ENCODE measurements at places on chromosomes 7 and 10.

- DNase-seq, result no peak
Observed at GRCh38 chr7:17305387-17306171, 7.1 kb downstream of the AHR start.

GRCh38 chr7:34530259-34530658 is 127.8 kb upstream of the NPSR1 start:
- DNase-seq, result no peak

DNA sequence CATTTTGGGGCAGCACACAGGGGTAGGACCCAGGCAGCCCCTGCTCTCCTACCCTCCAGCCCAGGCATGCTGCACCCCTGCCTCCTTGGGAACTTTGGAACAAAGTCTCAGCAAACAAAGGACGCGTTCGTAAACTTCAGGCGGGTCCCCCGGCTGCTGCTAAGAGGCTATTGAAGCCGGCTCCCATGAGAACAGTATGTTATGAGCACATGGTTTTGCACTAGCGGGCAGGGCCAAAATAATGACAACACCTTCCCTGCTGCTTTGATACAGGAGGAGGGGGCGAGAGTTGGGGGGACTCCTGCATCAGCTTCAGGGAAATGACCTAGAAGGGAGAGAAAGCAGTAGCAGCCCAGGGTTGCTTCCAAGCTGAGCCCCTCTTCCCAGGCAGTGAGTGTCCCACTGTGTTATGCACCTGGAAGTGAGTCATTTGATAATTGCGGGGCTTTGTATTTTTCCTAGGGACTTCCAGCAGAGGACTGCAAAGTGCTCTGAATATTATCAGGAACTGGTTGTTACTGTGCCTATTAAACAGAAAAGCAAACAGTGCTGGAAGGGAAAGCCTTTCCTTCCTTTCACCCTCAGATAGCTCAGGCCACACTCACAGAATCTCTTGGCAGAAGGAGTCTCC is 6.9 kb downstream of the ITPRIP start:
- DNase-seq, result no peak

DNA sequence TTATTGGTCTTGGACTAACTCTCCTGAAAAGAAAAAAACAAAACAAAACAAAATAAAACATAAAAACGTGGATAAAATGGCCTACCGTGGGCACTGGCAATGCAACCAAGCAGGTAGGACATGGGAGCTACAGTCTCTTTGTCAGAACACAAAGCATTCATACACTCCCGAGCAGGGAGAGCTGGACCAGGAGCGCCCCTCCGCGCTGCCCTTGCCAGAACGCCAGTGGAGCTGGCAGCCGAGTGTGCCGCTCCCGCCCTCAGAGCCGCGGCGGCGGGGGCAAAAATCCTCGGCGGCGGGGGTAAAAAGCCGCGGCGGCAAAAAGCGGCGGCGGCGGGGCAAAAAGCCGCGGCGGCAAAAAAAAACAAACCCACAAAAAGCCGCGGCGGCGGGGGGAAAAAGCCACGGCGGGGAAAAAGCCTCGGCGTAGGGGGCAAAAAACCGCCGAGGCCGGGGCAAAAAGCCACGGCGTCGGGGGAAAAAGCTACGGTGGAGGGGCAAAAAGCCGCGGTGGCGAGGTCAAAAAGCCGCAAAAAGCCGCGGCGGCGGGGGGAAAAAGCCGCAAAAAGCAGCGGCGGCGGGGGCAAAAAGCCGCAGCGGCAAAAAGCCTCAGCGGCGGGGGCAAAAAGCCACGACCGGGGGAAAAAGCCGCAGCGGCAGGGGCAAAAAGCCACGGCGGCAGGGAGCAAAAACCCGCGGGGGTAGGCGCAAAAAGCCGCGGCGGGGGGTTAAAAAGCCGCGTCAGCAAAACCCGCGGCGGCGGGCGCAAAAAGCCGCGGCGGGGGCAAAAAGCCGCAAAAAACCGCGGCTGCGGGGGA is 418.1 kb downstream of the ZNF716 start:
- DNase-seq, result no peak

- no peak for DNase-seq
Observed at GRCh38 chr10:79406683-79407422, 38.6 kb downstream of the ZCCHC24 start.

GRCh38 chr7:156496363-156496769 is 144.2 kb upstream of the RNF32 start:
- DNase-seq, result no peak

- peak; percentile 75 for DNase-seq
Observed at GRCh38 chr10:114638821-114639625, 19.1 kb downstream of the ABLIM1 start.

- no peak for DNase-seq
Observed at GRCh38 chr7:102471791-102472125, 7.0 kb downstream of the POLR2J start.

GRCh38 chr10:63115732-63116383 is 17.3 kb upstream of the NRBF2 start:
- DNase-seq, result peak; percentile 91

- DNase-seq, result no peak
Observed at GRCh38 chr7:106791526-106791925, 73.6 kb upstream of the PIK3CG start.

- DNase-seq, result no peak
Observed at GRCh38 chr7:78434281-78434680, 635.7 kb downstream of the PHTF2 start.

DNA sequence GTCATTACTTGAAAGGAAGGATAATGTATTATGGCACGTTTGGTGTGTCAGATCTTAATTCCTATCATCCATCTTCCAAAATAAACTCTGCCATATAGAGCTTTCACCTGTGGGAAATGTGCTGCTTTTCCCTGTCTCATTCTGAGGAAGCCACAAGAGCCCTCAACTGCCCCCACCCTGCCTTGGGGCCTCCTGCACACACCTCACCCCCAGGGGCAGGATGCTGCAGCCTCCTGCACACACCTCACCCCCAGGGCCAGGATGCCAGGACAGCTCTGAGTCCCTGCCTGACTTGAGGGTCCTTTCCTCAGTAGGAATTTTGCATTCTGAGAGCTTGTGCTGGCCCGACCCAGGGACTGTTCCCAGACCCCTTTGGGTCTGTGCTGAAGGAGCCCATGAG is 67.1 kb downstream of the COL13A1 start:
- no peak for DNase-seq

GRCh38 chr7:120554960-120555571 is 282.1 kb downstream of the KCND2 start:
- peak; percentile 7 for DNase-seq

DNA sequence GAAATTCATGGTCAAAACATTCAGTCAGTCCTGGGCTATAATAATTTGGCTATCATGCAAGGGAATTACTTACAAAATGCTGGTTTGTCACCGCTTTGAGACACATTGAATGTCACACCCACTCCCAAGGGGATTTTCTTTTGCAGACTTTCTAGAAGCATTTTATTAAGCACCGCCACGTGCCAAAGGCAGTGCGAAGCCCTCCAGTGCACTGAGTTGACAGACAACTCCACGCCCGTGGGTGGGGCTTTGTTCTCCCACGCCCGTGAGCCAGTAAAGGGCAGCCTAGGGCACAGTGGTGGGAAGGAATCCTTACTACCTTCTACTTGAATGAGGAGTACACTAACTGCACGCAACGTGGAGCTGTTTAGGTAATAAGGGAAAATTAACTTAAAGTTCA is 515.8 kb downstream of the KCNMA1 start:
- no peak for DNase-seq

DNA sequence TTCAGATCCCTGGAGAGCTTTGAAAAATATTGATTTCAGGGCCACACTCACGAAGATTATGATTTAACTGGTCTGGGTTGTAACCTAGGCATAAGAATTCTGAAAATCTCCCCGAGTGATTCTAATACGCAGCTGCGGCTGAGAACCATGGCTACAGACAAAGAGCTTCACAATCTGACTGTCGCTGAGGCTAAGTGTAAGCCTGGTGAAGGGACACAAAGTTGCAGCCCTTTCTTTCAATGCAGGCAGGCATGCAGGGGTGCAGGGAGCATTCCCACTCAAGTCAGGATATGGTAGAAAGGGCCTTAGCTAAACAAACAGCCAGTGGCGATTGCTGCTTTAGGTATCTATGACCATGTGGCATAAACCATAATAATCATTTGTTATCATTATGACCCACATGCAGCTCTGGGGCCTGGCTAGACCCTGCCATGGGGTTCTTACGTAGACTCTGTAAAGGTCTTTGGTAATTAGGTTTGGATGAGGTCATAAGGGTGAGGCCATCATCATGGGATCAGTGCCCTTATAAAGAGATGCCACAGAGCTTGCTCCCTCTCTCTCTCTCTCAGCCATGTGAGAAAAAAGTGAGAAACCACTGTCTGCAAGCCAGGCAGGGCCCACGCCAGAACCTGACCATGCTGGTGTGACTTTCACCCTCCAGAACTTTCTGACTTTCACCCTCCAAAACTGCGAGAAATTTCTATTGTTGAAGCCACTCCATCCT is 88.4 kb upstream of the LANCL2 start:
- no peak for DNase-seq

- DNase-seq, result no peak
Observed at GRCh38 chr7:55130395-55131141, 111.8 kb downstream of the EGFR start.

DNA sequence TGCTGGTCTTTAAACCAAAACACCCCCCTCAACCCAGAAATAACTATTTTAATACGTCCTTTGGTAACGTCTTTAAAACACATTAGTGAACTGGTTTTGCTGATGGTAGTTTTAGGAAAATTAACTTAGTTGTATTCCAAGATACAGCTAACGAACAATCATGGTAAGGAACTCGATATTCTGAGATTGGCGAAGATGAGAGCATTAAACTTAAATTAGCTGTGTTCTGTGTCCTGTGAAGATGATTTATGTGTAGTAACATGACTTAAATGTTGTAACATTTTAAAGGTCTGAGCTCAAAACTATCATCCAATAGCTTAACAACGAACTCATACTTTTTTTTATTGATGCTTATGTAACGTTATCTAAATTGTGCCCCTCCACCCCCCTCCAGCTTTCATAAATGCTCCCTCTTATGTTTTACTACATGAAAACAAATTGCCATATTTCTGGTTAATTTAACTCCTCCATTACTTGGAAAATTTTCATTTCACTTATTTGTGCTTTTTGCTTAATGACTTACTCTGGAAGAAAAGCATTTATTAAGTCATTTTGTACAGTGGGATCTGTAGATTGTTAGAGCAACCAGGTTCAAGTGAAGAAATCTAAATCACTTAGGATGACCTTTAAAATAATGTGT is 1.7 kb downstream of the SDK1 start:
- DNase-seq, result no peak

DNA sequence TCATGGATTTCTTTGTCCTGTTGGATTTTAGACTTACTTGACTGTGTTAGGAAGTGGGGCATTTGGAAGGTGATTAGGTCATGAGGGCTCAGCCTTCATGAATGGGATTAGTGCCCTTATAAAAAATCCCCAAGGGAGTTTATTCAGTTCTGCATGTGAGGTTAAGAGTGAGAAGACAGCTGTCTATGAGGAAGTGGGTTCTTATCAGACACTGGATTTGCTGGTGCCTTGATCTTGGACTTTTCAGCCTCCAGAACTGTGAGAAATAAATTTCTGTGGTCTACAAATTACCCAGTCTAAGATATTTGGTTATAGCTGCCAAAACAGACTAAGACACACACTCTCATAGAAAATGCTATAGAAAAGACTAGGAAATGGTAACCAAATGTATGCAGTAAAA is 724.7 kb upstream of the FZD8 start:
- no peak for DNase-seq

DNA sequence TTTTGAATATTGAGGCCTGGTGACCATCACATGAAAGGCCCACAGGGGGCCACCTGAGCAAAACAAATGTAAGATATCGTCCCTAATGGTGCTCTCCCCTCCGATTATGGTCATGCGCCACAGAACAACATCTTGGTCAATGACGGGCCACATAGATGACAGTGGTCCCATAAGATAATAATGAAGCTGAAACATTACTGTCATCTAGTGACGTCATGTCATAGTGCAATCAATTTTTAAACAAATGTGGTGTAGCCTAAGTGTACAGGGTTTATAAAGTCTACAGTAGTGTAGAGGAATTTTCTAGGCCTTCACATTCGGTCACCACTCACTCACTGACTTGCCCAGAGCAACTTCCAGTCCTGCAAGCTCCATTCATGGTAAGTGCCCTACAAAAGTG is 36.8 kb downstream of the JCAD start:
- no peak for DNase-seq

GRCh38 chr7:108072739-108073138 is 57.4 kb downstream of the LAMB4 start:
- DNase-seq, result no peak

GRCh38 chr10:8112230-8112905 is 57.9 kb downstream of the GATA3 start:
- no peak for DNase-seq

DNA sequence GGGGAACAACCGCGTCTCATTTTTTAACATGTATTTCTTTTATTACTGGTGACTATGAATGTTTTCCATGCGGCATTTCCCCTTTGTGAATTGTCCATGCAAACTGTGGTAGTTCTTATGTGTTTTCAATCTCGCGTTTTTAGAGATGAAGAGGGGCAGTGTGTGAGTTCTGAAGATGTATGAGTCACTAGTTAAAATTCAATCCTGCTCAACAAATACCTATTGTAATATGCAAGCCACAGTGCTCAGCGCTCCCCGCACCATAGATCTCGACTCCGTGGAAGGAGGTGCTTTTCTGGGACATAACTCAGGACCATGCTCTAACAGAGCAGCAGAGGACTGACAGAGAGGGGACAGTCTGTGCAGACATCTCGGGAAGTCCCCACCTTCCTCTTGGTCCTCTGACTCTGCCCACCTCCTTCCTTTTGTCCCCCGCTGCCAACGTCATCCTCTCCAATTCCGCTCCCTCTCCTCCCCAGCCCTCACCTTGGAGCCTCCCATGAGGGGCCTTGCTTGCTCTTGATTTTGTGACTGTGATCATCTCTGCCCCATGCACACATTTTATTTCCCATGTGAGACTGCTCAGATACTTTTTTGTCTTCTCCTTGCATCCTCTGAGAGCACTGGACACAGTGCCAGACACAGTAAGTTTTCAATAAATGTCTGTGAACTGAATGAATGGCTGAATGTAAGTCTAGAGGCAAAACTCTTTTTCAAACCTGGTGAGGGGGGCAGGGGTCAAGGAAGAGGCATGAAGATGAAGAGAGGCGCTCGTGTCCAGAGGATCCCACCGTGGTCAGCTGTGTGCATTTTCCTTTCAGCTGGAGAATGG is 42.7 kb upstream of the PLEKHA1 start:
- DNase-seq, result no peak

GRCh38 chr10:126277181-126277580 is 111.1 kb downstream of the ADAM12 start:
- DNase-seq, result no peak

DNA sequence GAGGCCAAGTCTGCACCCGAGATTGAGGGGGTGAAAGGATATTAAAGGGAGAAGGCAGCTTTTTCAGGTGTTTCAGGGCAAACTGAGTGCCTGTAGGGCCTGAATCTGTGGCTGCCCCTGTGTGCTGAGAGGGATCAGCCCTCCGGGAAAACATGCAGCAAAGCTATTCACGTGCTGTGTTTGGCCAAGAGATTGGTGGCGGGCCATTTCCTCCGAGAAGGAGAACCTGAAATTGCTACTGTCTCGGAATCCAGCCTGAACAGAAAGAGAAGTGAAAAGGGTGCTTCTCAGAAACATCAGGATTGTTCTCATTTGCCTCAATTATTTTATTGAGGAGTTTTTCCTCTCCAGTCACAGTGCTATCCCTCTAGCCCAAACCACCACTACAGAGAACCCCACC is 16.0 kb downstream of the GIMAP5 start:
- DNase-seq, result no peak

Data from AG09319 (cell line).